ENCODE measurements at places on chromosomes 1 and 21. TPM values are rescaled to one million over a fixed set of nuclear protein-coding genes. Genes with fewer than 3 reads are reported as not detected.

The SLC27A3 gene
- total RNA-seq: 16.2 TPM

The NBPF26 gene
- total RNA-seq: 29.0 TPM

The FLG gene
- total RNA-seq: not detected

The OR2L2 gene
- 0.52 TPM for total RNA-seq

The ACTL8 gene
- not detected for total RNA-seq

GRCh38 chr1:96208428-96208827, 513.2 kb upstream of the PTBP2 start:
- no peak for DNase-seq

GRCh38 chr1:147539122-147539575, 2.2 kb upstream of the BCL9 start:
- no peak for DNase-seq

- DNase-seq: no peak
Observed at GRCh38 chr1:115781343-115781742, 12.8 kb upstream of the CASQ2 start.

DNA sequence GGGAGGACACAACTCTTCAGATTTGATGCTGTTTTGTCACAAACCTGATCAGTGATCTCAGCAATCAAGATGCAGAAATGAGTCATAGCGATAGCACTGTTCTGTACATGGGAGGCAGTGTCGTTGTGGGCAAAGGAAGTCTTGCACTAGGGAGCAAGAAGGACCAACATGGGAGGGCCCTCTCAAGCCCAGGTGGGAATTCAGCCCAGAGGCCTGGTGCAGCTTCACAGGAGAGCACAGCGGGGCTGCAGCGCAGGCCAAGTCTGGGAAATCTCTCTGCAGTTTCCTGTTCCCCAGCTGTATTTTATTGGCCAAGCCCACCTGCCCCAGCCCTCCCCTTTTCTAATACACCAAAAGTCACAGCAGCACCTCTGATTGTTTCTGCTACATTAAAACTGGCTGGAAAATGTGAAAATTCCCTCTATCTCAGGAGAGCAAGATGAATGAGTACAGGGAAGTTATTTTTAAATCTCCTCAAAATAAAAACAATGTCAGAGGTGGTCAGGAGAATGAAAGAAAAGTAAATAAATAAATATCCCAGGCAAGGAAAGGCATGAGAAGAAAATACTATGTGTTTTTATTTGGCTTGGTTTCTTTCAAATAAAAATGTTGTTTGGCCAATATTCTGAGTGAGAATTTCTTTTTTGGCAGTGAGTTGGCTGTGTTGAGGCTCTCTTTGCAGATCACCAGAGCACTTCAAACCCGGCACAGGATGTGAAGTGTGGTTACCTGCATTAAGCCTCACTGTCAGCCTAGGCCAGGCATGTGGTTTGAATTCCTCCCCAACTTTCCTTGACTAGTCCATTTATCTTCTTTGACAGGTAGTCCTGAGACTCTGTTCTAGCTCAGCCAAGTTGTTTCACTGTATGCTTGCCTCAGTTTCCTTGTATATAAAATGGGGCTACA, 422.1 kb downstream of the PLPP3 start:
- DNase-seq: no peak

GRCh38 chr21:32120230-32120629, 158.6 kb downstream of the MIS18A start:
- DNase-seq: no peak

GRCh38 chr21:37620401-37620800, 253.8 kb downstream of the DYRK1A start:
- no peak for DNase-seq

- DNase-seq: peak; percentile 52
Observed at GRCh38 chr1:241839369-241839979, 8.5 kb upstream of the EXO1 start.

DNA sequence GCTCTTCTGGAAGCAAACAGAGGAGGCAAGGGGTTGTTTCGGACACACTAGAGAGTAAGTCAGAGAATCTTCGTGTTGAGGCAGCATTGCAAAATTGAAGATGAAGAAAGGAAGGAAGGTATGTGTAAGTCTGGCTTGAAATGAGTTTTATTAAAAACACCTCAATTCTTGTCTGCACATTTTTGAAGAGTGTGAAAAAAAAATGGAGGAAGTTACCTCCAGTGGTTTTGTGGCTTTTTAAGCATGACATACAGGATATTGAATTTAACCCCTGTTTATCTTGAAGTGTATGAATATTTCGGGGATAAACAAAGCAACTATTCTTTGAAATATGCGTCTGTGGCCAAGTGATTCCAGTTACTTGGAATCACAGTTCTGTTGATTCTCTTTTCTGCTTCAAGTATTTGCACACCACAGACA, 203.2 kb upstream of the SGIP1 start:
- DNase-seq: peak; percentile 81

DNA sequence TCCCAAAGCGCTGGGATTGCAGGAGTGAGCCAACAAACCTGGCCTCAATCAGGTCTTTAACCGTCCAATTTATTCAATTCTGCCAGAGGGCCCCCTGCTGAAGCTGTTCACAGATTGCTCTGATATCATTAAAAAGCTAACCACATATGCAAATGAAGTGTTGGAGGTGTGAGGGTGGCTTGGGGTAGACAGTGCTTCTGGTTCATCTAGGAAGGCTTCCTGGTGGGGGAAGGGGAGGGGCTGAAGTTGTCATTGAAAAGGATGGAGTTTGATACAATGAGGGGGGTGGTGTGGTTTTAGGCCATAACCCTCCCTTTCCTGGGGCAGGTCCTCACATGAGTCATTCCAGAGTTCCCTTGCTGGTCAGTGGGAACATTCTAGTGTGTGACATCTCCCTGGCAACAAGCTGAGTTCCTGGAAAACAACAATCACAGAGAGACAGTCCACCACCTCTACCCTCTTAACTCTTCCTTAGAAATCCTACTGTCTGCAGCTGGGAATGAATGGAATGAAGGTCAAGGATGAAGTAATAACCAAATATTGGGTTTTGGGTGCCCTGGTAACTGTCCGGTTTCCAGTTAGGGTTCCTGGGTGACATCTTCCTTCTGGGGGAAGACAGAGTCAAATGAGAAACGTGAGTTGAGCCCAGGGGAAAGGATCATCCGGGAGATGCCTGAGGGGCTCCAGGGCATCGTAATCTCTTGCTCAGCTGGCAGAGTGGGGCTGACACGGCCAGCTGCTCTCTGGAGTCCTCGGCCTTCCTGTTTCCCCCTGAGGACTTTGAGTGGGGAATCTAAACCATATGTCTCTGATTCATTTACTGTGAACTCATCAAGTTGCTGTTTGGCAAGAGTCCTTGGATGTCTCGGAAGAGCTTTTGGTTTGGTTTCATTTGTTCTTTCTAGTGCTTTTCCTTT, 32.2 kb downstream of the BATF3 start:
- peak; percentile 22 for DNase-seq

DNA sequence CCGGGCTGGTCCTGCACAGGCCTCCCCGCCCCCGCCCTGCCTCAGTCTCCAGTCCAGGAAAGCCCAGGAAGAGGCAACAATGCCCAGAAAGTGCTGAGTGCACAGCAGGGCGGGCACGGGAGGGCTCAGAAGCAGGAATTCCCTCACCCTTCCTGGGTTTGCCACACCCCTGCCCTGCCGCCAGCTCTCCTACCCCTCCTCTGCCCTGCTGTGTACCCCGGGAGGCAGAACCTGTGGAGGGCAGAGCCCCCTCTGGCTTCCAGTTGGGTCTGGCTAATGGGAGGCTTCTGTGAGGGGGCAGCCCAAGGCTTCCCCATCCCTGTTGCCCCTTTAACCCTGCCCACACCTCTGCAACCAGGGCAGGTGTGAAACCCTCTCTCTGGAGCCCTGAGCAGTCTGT, 47.5 kb upstream of the CSF3R start:
- no peak for DNase-seq

DNA sequence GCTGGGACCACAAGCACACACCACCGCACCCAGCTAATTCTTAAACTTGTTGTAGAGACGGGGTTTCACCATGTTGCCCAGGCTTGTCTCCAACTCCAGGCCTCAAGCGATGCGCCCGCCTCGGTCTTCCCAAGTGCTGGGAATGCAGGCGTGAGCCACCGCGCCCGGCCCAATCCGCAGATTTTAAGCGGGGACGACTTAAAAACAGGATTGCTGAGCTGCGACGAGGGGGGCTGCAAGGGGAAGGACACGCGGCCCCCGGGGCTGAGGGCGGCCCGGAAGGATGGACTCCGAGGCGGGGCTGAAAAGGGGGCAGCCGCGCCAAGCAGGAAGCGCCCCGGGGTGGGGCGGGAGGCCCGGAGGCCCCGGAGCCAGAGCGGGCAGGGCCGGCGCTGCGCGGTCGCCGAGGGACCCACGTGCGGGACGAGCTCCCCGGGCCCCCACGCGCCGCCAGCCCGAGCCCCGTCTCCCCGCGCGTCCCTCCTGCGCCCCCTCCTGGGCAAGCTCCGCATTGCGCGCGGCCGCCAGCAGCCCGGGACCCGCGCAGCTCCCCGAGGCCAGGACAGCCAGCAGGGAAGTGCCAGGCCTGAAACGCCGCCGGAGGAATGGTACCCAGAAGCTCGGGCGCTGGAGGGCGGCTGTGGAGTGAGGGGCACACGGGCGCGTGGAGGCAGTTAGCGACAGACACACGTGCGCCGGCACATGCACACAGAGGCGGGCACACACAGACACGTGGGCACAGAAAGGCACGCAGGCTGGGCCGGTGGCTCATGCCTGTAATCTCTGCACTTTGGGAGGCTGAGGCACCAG, 5.5 kb upstream of the PRKCZ start:
- peak; percentile 86 for DNase-seq

DNA sequence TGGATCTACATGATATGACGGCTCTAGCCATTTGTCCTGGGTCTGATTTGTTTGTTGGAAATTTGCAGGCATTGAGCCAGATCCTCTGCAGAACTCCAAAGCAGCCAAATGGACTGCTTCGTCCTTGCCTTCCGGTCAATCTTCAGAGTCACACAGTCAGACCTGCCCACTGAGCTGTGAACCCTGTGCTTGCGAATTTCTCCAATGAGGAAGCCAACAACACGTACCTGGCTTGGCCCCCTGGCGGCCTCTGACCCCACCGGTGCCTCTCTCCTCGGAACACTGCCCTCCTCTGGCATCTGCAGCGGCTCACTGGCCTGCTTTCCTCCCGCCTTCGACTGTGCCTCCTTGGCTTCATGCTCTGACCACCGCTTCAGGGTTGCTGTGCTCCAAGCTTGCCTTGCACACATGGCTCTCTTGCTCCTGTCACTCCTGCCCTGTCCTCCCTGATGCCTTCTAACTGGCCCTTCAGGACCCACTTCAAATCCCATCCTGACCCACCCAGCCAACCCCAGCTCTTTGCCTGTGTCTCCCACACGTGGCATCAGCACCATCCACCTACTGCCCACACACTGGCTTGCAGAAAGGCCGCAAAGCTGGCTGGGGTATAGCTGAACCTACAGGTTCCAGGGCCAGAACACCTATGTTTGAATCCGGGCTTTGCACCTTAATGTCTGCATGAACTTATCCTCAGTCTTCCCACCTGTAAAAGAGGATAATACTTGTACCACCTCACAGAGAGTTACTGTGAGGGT, 128.2 kb downstream of the KCNN3 start:
- no peak for DNase-seq

All from B cell (primary cell).